COR-L47 (cell line): ENCODE measurements at places on chromosomes 7 and 10.
A peak's percentile ranks its signal among the peaks of the same experiment; 100 is the strongest.

GRCh38 chr7:94129443-94130140, 125.4 kb upstream of the BET1 start:
- DNase-seq, result no peak

- no peak for DNase-seq
Measured at GRCh38 chr7:31464601-31465000, 49.3 kb upstream of the ITPRID1 start.

DNA sequence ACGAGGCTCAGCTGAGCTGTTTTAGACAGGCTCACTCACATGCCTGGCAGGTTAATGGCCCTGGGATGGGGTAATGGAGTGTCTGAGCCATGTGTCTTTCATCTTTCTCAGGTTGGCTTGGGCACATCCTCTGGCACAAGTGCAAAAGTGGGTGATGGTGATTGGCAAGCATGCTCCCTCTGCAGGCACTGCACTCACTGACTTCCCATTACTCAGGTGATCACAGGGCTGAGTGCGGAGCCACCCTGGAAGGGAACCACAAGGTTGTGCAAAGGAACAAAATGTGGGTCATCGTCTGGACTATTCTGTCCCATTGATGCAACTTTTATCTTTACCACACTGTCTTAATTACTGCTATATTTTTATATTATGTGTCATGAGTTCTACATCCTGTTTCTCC, 244.1 kb upstream of the AKR1E2 start:
- DNase-seq, result no peak

DNA sequence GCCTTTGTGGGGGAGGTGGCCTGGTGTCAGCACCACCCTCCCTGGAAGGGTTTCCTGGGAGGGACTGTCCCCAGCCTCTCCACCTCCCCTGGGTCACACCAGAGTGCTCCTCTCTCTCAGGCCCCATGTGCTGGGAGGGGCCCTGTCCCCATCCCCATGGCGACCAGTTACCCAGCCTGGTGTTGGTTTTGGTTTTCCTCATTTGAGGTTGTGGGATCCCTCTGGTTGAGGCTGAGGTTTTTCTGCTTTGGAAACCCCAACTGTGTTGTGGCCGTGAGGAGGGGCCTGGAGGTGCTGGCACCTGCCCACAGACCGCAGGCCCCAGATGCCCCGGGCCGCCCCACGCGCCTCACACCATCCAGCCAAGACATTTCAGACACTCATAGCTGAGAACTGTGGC, 106.3 kb downstream of the GRK5 start:
- no peak for DNase-seq

GRCh38 chr7:129163875-129164544, 19.5 kb downstream of the TSPAN33 start:
- DNase-seq, result peak; percentile 41

GRCh38 chr10:129861776-129862531, 102.1 kb downstream of the EBF3 start:
- no peak for DNase-seq

GRCh38 chr10:30493609-30494530, 59.9 kb downstream of the MAP3K8 start:
- no peak for DNase-seq

GRCh38 chr10:32005050-32005449, 51.2 kb downstream of the KIF5B start:
- DNase-seq, result no peak

GRCh38 chr10:15725603-15726002, 5.9 kb upstream of the ITGA8 start:
- DNase-seq, result peak; percentile 1

- no peak for DNase-seq
Measured at GRCh38 chr7:46811529-46811928, 770.4 kb downstream of the TNS3 start.

- DNase-seq, result no peak
Measured at GRCh38 chr10:130479146-130479545, 343.0 kb downstream of the GLRX3 start.

DNA sequence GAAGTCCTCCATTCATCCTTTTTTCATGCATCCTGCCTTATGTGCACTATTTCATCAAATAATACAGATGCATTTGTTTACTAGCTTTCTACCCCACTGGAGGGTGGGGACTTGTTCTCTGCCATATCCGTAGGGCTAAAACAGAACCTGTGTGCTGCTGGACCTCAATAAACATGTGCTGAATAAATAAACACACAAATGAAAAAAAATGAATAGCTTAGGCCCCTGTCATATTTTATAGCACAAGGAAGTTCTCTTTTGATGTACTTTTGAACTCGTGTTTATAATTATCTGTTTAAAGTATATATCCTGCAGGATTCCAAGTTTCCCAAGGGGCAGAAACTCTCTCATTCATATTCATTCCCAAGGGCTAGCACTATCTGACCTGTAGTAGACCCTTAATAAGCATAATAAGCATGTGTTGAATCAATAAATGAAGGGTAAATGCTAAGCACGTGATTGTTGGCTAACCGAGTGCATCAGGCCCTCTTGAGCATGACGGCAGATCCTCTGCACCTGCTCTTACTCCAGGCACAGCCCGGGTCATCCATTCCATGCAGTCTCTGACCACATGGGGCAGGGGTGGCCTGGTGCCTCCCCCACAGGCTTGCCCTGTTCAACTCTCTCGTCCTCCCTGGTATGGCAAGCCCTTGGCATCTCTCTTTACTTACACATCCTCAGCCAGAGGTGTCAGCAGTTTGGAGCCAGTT, 474.1 kb upstream of the ZMIZ1 start:
- DNase-seq, result no peak

GRCh38 chr10:105992928-105993327, 1171.6 kb downstream of the SORCS1 start:
- no peak for DNase-seq

- peak; percentile 42 for DNase-seq
Measured at GRCh38 chr7:121755818-121756552, 117.0 kb upstream of the PTPRZ1 start.

GRCh38 chr7:51647486-51647885, 330.9 kb upstream of the COBL start:
- DNase-seq, result no peak

GRCh38 chr7:108120933-108121332, 9.2 kb downstream of the LAMB4 start:
- DNase-seq, result no peak

DNA sequence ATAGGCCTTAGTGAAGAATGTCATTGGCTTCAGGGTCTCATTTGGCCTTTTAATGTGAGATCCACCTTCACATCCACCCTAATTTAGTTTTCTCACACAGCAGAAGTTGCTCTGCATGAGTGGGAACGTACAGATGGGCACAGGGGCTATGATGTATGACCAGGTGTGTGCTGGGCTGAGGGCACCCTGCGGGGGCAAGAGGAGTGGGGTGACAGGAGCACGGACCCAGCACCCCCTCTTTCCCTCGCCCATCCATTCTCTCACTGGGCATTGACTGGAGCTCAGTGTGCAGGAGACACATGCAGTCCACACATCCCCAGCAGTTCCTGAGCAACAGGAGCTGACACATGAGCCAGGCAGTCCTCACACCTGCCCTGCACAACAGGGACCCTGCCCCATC, 95.1 kb upstream of the PPP2R2D start:
- no peak for DNase-seq

- no peak for DNase-seq
Measured at GRCh38 chr7:113125728-113126127, 7.4 kb upstream of the SMIM30 start.

DNA sequence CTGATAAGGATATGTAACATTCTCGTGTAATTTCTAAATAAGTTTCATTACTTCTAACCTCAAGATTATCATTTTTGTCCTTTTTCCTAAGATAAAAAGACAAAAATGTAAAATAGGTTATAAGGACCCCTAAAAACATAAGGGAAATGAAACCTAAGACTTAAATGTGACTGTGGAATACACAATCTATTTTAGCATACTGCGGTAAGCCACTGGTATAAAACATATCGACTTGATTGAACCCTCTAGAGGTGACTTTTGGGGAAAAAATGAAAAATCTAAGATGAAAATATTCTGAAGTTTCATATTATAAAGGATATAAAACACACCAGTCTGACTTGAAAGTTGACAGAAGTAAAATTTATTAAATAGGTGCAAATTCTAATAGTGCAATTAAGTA, 1.9 kb downstream of the NAMPT start:
- DNase-seq, result no peak

DNA sequence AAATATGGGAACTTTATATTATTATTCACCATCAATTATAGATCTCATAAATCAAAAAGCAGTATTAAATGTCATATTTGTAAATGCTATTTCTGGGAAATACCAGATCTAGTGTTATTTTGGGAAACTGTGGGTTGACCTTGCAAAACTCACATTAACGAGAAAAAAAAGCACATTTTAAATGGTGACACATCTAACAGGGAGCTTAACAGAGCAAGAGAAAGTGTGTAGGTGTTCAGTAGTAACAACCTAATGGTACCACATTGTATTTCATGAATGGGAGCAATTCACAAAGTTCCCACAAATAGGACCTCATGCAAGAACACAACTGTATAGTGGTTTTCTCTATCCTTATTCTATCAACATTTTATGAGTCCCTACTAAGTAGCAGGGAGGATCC, 26.2 kb upstream of the HDAC9 start:
- no peak for DNase-seq

GRCh38 chr7:82032901-82033300, 263.1 kb upstream of the HGF start:
- DNase-seq, result no peak

DNA sequence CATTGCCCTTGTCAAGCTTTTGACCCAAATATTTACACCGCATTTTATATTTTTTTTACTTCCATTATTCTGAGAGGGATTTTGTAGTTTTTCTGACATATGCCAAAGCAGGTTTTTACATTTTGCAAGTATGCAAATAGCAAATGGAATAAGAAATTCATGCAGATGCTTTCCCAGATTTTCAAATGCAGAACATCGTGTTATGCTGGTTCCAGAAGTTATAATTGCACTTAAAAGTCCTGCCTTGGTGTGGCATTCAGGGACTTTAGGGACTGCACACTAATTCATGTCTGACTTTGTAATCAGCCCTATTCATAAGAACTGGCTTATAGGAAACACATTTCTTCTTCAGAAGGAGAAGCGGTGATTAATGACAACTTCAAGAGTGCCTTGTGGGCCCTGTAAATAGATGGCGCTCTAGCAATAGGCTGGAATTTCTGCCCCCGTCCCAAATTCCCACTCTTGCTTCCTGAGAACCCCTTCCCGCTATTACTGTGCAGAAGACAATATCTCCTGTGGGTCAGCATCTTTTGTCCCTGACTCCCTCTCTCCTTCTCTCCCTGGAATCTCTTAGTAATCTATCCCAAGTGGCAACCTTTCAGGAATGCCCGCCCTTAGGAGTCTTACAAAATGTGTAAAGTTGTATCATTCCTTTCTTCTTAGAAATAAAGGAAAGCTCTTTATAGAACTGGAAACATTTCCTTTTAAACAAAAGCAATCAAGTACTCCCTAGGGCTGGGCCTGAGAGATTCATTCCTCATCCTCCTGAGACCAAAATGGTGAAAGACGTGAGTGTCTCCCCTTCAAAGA, 264.0 kb downstream of the INHBA start:
- DNase-seq, result no peak

- DNase-seq, result no peak
Measured at GRCh38 chr7:81273601-81274397, 354.9 kb upstream of the SEMA3C start.

- DNase-seq, result no peak
Measured at GRCh38 chr10:92571649-92572048, 2.2 kb downstream of the IDE start.

GRCh38 chr10:5942001-5942400, 35.3 kb downstream of the IL15RA start:
- no peak for DNase-seq

DNA sequence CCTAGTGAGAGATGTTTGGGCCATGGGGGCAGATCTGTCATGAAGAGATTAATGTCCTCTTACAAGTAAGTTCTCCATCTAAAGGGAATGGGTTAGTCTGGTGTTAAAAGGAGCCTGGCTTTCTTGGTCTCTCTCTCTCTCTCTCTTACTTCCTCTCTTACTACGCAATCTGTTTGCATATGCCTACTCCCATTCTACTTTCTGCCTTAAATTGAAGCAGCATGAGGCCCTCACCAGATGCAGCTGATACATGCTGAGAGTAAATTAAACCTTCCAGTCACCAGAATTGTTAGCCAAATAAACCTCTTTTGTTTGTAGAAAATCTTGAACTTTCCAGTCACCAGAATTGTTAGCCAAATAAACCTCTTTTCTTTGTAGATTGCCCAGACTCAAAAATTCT, 884.1 kb downstream of the NRG3 start:
- DNase-seq, result no peak

- no peak for DNase-seq
Measured at GRCh38 chr7:41029072-41029499, 673.8 kb downstream of the INHBA start.

GRCh38 chr10:45354261-45354660, 19.8 kb upstream of the ALOX5 start:
- DNase-seq, result no peak

DNA sequence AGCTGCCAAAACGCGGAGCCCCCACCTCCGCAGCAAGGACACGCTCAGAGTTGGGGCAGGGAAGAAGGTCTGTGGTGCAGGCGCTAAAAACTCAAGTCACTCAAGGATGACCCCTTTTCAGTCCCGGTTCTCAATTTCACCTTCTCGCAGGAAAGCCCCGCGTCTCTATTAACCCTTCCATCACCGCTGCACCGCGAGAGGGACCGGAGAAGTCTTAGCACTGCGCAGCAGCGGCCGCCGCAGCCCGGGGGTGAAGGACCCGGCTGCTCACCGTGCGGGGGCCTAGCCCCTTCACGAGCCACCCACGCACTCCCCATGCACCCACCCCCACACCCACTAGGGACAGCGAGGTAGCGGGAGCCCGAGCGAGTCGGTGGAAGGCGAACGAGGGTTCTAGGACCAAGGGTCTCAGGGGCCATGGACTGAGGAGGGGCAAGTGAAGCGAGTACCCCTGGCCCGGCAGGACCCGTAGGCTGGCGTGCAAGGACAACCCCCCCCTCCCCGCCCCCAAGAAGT, 162.9 kb downstream of the SH3PXD2A start:
- DNase-seq, result no peak

- no peak for DNase-seq
Measured at GRCh38 chr10:15120523-15120922, 23.4 kb downstream of the RPP38 start.

DNA sequence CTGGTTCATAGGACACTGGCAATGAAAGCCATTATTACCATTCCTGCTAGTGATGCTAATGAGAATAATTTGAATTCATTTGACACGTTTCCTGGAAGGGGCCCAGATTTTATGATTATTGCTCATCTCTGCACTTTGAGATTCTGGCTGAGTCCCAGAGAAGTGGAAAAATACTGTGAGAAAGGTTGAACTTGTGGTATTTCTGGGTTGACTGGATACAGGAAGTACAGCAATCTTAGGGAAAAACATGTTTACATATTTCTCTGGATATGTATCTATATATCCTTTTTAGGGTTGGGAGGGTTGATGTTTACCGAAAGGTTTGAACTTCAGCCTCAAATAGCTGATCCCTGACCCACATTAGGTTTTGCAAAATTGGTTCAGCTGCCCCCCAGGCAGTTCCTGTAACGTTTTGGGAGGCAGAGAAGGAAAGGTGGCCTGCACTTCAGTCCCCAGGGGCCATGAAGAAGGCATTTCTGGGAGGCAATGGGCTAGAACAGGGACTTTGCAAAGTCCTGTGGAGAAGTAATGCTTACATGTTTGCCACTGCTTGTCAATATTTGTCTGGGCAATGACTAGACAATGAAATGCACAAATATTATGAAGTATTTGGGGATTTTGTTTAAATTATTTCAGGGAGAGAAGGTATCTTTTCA, 253.7 kb upstream of the PITRM1 start:
- no peak for DNase-seq
